ENCODE measurements at places on chromosomes 11 and 22. TPM values are rescaled to one million over a fixed set of nuclear protein-coding genes. Genes with fewer than 3 reads are reported as not detected.

Gene APOL4
- total RNA-seq = 0.64 TPM

Gene FAM227A
- not detected for total RNA-seq

Gene OR51B5
- not detected for total RNA-seq

GRCh38 chr11:47847892-47848699 lies at the start of gene NUP160:
TSS of gene NUP160 (minus strand) at chr11:47848350. CDS start at chr11:47848318, 32 bp downstream.
- peak; percentile 92 for DNase-seq
- H3K4me3 ChIP-seq = peak within 1 kb of the TSS; percentile 93
- peak within 1 kb of the TSS; percentile 94 for H3K27ac ChIP-seq
- H3K4me1 ChIP-seq = peaks cover 34% of the 10 kb centered on the region

GRCh38 chr11:78995171-78995570 lies 420.5 kb upstream of the NARS2 start:
- no peak for DNase-seq
- peaks cover 9% of the 10 kb centered on the region for H3K27me3 ChIP-seq
- no peaks in the 10 kb centered on the region for H3K4me1 ChIP-seq

- no peak for DNase-seq
- no peaks in the 10 kb centered on the region for H3K4me1 ChIP-seq
- H3K36me3 ChIP-seq = no peaks in the 10 kb centered on the region
- H3K27ac ChIP-seq = no peak overlapping the region
- H3K4me3 ChIP-seq = no peak overlapping the region
- H3K27me3 ChIP-seq = no peaks in the 10 kb centered on the region
These were observed 13.0 kb upstream of the TEF start for GRCh38 chr22:41368543-41369423.

- no peak overlapping the region for H3K4me3 ChIP-seq
- no peak overlapping the region for H3K27ac ChIP-seq
- peaks cover 2% of the 10 kb centered on the region for H3K36me3 ChIP-seq
- no peak for DNase-seq
- H3K27me3 ChIP-seq = peaks cover 22% of the 10 kb centered on the region
These were observed 470.5 kb upstream of the CADM1 start for GRCh38 chr11:115974703-115975102.

DNA sequence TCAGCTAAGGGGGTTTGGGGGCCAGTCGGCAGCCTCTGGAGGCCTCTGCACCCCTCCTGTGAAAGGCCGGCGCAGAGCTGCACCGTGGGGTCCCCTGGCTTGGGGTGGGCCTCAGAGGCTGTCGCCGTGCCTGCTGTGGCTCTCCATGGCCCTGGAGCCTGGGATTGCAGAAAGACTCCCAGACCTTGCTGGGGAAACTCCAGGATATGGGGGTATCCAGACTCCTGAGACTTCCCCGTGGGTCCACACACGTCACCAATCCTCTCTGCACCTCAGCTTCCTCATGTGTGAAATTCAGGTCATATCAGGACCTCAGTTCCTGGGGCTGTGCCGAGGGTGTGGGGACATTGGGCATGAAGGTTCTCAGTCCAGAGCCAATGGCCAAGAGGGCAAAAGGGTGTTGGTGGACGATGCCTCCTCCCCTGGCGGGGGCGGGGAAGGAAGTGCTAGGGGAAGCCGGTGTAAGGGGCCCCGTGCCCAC lies 97.1 kb downstream of the KCNQ1 start:
- no peak overlapping the region for H3K27ac ChIP-seq
- peaks cover 3% of the 10 kb centered on the region for H3K27me3 ChIP-seq
- DNase-seq = peak; percentile 49
- no peak overlapping the region for H3K4me3 ChIP-seq
- no peaks in the 10 kb centered on the region for H3K36me3 ChIP-seq
- no peaks in the 10 kb centered on the region for H3K4me1 ChIP-seq

Data from natural killer cell treated with Interleukin-12 subunit alpha and Interleukin-12 subunit beta and Interleukin-15 and Interleukin-18, amount 100 ng/mL, for 72 hours (primary cell).